ENCODE measurements at places on chromosomes 1 and 21.

DNA sequence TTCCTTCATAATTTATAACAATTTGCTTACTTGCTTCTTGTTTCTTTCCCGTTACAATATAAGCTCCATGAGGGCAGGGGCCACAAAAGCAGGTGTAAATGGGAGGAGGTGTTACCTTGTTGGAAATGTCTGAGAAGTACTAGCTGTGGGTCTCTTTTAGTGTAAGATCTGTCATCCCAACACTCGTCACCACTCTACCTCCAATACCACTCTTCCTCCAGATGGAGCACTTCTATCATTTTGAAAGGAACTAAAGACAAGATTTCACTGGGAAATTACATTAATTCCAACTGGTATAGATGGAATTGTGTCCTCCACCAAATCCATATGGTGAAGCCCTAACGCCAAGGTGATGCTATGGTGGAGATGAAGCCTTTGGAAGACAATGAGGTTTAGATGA, 53.0 kb upstream of the CPLANE2 start:
- DNase-seq = no peak

DNA sequence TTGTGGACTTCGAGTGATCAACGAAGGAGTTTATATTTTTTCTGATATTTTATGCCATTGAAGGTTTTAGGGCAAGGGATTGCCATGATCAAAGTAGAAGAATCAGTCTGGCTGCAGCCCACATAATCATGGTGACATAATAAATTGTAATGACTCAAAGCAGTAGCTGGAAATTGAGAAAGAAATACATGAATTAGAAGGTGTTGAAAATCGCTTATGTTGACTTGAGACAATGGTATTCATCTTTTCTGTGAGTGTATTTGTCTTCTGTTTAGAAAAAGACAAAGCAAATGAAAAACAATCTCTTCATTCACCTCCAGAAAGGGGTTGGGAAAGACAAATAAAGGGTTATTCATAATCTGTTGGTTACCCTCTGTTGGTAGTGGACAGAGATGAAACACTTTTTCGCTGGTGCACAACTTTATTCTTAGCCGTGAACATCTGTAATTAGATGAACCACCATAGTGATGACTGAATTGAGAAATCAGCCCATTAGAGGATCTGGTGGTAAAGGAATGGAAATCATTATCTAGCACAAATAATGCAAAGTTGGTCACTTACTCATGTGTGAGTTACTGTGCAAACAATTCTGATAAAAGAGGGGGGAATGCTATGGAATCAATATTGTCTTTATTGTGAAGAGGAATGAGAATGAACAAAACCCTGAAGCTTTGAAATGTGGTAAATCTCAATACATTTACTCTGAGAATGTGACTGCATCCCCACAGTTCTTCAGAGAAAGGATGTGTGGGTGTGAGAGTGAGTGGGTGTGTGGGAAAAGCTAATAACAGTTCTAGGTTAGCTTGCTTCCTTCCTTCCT, 121.8 kb downstream of the NTNG1 start:
- DNase-seq = no peak

- DNase-seq = no peak
These were observed 12.7 kb downstream of the PACC1 start for GRCh38 chr1:212401838-212402582.

- no peak for DNase-seq
These were observed 17.1 kb downstream of the PRXL2B start for GRCh38 chr1:2603521-2604155.

- DNase-seq = no peak
These were observed 79.8 kb downstream of the PCP4 start for GRCh38 chr21:39947031-39947430.

- no peak for DNase-seq
These were observed 1.8 kb downstream of the C2CD2 start for GRCh38 chr21:41951876-41952567.

DNA sequence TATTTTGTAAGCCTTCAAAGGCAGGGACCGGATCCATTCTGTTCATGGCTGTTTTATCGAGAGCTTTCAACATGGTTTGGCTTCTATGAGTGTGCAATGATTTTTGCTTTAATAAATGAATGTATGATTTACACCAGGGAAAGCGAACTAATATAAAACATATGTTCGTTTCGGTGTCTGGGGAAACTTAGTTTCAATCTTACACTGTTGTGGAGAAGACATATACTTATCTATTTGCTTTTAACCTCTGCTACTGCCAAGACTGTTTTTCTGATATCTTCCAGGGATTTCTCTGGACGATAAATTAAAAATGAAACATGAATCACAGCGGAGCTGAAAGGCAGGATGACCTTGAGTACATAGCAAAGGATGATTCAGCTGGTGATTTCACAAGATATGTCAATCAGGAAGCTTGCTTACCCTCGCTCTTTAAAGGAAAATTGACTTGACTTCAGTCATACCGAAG, 14.7 kb upstream of the CYYR1 start:
- DNase-seq = no peak

DNA sequence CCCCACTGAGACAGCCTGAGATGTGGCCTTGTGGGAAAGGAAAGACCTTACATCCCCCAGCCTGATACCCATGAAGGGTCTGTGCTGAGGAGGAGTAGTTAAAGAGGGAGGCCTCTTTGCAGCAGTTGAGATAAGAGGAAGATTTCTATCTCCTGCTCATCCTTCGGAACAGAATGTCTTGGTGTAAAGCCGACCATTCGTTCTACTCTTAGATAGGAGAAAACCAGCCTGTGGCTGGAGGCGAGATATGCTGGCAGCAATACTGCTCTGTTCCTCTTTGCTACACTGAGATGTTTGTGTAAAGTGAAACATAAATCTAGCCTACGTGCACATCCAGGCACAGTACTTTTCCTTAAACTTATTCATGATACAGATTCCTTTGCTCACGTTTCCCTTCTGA, 1.5 kb upstream of the CCDC27 start:
- no peak for DNase-seq

GRCh38 chr1:2232916-2233438, 4.9 kb downstream of the SKI start:
- no peak for DNase-seq

DNA sequence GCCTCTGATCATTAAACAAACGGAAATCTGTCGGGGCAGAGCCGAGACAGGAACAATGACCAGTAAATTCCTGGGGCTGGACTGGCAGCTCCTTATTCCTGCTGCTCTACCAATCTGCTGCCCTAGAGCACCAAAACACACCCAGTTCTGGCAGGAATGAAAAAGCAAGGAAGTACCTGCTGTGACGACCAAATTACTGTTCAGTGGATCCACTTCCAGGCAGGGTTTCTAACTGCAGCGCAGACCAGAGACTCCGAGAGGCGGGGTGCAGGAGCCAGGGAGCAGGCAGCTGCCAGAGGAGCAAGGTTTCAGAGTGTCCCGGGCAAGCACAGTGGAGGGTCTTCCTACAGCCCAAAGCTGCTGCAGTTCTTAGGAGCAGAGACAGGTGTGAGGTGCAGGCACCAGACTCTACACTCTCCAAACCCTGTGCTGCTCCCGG, 32.4 kb downstream of the KANK4 start:
- DNase-seq = peak; percentile 48

- DNase-seq = no peak
These were observed 31.9 kb upstream of the POFUT2 start for GRCh38 chr21:45319461-45320211.

GRCh38 chr1:119340861-119341261, 27.7 kb upstream of the HAO2 start:
- no peak for DNase-seq

GRCh38 chr1:160322831-160323230, 20.2 kb downstream of the COPA start:
- DNase-seq = no peak

GRCh38 chr1:237938553-237938952, 47.8 kb upstream of the ZP4 start:
- DNase-seq = no peak

DNA sequence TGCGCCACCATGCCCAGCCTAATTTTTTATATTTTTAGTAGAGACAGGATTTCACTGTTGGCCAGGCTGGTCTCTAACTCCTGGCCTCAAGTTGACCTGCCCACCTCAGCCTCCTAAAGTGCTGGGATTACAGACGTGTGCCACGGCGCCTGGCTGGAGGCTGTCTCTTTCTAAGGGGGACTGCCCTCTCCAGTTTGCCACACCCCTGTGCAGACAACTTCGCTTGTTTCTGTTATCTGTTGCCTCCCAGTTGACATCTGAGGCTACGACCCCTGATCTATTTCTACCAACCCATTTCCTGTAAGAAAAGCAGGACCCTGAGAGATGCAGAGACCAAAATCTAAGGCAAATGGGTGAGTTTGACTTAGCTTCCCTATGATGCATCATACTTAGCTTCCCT, 24.0 kb upstream of the VASH2 start:
- no peak for DNase-seq

- no peak for DNase-seq
These were observed 206.1 kb downstream of the TM2D1 start for GRCh38 chr1:61518670-61519400.

GRCh38 chr21:15496911-15497310, 232.9 kb upstream of the USP25 start:
- no peak for DNase-seq

- no peak for DNase-seq
These were observed 5.4 kb downstream of the FOXO6 start for GRCh38 chr1:41366455-41367287.

GRCh38 chr1:82086739-82087138, 286.0 kb downstream of the ADGRL2 start:
- no peak for DNase-seq

GRCh38 chr1:156882543-156882942, 11.0 kb upstream of the PEAR1 start:
- no peak for DNase-seq

DNA sequence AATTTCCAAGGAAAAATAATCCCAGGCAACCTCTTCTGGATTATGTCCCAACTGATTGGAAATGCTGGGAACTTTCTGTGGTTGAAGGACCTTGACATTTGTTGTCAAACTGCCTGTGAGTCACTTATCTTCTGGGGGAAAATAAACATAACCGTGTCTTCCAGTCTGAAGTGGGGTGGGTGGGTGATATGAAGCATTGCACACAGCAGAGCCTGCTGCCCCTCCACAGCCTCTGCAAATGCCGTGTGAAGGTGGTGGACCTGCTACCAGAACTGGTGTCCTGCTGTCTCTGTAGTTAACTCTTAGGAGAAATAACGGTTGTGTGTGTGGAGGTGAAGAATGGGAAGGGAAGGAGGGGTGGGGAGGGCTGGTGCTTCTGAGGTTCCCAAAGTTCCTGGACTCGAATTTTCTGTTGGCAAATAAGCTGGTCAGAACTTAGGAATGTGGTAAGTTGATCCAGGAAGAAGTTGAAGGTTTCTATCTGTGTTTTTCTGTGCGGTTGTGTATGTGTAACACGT, 23.2 kb downstream of the GALNT2 start:
- no peak for DNase-seq

- no peak for DNase-seq
These were observed 12.8 kb downstream of the ZNF687 start for GRCh38 chr1:151294742-151295462.

DNA sequence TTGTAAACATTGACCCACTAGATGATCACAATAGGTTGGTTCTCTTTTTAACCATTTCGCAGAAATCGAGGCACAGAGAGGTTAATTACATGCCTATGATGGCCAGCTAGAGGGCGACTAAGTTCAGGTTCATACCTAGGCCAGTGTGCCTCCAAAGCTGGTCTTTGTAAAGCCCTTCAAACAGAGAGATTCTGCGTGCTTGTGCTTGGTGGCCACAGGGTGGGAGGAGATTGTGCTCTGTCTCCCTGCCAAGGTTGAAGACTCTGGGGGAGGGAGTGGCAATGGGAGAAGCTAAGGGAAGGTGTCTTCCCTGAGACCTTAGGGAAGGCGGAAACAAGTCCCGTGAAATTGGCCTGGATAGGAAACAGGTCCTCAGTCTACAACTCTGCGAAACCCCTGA, 59.1 kb upstream of the RBM15 start:
- no peak for DNase-seq

DNA sequence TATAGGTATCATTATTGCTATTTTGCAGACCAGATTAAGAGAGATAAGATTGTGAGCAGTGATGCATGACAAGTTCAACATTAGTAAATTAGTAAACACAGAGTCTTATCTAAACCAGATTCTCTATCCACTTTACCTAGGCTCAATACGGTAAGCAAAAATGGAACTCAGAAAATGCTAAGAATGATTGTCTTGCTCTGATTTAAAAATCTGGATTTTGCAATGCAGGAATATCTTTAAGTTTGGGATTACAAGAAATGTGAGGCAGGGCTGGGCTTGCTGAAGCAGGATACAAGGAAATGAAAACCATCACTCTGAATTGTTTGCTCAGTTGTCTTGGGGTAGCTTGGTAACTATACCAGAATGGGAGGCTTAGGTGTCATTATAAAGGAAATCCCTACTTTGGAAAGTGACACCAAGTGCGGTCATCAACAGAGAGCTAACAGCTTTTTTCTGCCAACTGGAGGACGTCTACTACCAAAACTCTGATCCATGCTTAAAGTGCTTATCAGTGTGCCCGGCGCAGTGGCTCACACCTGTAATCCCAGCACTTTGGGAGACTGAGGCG, 332.7 kb upstream of the RUNX1 start:
- DNase-seq = no peak

GRCh38 chr1:61389194-61389925, 307.0 kb downstream of the NFIA start:
- no peak for DNase-seq

- peak; percentile 45 for DNase-seq
These were observed 57.0 kb upstream of the RGS7 start for GRCh38 chr1:241413974-241414373.

- DNase-seq = no peak
These were observed 13.4 kb upstream of the AGPAT3 start for GRCh38 chr21:43851593-43851992.
